ACHN (cell line): ENCODE measurements at places on chromosomes 4 and X.

- no peak for DNase-seq
Observed at GRCh38 chrX:39752815-39753214, 344.9 kb downstream of the BCOR start.

DNA sequence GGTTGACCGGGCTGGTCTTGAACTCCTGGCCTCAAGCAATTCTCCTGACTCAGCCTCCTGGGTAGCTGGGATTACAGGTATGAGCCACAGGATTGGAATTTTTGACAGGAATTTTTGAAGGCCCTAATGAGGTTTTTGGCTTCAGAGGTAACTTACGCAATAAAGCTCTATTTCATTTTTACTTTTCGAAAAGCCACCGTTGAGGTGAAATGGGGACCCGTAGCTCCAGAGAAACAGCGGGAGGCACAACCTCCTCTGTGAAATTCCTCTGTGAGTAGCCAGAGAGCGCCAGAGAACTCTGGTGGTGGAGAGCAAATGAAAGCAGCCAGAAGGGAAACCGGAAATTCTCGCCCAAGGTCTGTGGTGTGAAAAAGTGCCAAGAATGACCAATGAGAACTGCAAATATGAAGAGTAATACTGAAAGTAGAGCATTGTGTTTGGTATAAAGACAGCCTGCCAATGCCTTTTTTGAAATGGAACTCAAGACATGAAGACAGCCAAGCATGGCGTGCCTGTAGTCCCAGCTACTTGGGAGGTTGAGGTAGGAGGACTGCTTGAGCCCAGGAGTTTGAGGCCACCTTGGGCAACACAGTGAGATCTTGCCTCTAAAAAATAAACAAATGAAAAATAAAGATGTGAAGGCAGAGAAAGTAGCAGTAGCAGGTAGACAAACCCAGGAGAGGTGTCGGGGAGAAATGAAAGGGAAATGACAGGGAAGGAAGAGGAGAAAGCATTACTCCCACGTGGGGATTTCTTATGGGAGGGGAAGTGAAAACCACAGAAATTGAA is 33.0 kb upstream of the TMEM131L start:
- DNase-seq, result peak; percentile 49

DNA sequence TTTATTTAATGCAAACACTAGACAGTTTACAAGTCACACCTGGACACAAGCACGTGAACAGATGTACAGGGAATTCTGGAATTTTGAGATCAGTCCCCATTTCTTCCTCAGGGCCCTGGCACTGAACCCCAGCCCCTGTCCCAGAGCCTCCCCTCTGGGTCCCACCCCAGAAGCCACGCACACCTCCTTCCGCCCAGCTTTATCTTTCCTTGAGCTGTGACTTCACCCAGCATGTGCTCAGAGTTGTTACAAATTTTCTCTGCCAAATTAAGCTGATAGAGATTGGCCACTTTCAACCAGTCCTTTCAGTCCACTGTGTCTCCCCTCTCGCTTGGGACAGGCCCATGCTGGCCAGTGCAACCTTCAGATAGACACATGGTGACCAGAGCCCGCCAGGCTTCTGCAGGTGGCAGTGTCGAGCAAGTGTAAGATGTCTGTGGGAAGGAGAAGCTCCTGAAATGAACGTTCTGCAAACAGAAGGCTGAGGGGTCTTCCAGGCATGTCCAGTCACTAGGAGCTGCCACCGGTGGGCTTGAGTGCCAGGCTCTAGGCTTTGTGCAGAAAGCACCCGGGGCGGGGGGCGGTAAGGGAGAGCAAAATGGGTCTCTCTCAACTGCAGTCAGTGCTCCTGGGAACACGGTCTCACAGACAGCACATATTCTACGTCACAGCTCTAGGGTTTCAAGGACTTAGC is 73.3 kb downstream of the MTMR1 start:
- DNase-seq, result no peak

- no peak for DNase-seq
Observed at GRCh38 chr4:82753725-82754410, 44.7 kb downstream of the SCD5 start.

GRCh38 chrX:13647709-13648212 is 5.2 kb upstream of the TCEANC start:
- DNase-seq, result no peak

DNA sequence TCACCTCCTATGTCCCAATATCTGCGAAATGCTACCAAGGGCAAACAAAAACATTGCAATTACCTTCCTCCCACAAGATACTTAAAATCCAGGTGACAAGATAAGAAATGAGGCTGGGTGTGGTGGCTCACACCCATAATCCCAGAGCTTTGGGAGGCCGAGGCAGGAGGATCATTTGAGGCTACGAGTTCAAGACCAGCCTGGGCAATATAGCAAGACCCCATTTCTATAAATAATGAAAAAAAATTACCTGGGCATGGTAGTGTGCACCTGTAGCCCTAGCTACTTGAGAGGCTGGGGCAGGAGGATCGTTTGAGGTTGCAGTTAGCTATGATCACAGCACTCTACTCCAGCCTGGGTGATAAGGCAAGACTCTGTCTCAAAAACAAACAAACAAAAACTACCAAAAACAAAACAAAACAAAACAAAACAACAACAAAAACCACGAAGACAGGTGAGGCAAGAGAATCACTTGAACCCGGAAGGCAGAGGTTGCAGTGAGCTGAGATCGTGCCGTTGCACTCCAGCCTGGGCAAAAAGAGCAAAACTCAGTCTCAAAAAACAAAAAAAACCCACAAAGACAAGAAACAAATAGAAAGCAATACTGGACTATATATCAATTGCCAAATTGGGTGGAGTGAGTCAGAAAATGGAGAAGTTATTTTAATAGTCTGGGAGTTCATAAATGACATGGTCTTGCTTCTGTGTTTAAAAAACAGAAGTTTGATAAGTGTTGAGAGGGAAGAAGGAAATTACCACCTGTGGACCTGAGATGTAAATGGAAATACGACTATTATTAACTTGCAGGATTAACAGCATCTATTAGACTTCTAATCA is 176.5 kb downstream of the FBXW7 start:
- DNase-seq, result no peak

DNA sequence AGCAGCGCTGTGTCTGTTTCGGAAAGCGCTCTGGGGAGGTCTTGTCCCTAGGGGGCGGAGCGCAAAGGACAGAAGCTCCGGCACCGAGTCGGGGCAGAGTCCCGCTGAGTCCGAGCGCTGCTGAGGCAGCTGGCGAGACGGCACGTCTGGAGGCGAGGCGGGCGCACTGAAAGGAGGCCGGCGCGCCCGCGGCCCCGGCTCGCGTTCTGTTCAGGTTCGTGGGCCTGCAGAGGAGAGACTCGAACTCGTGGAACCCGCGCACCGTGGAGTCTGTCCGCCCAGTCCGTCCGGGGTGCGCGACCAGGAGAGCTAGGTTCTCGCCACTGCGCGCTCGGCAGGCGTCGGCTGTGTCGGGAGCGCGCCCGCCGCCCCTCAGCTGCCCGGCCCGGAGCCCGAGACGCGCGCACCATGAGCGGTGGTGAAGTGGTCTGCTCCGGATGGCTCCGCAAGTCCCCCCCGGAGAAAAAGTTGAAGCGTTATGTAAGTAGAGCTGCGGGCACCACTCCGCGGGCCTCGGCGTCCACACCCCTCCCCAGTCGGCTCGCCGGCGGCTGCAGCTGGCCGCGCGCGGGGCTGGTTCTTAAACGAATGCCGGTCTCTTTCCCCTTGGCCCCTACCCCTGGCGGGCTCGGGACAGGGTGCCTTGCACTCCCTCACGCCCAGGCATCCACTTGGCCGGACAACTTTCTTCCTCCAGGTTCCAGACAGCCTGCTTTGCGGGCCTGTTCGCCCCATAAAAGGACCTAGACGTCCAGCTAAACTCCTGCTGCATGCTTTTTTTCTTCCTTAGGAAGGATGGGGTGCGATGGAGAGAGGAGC is at the start of gene GAB1:
Gene GAB1 (plus strand): TSS at position 96 of the 819 bp plus-strand sequence. CDS start 313 bp downstream, at position 409.
- DNase-seq, result peak; percentile 71

- no peak for DNase-seq
Observed at GRCh38 chr4:15366721-15367120, 61.1 kb upstream of the C1QTNF7 start.

DNA sequence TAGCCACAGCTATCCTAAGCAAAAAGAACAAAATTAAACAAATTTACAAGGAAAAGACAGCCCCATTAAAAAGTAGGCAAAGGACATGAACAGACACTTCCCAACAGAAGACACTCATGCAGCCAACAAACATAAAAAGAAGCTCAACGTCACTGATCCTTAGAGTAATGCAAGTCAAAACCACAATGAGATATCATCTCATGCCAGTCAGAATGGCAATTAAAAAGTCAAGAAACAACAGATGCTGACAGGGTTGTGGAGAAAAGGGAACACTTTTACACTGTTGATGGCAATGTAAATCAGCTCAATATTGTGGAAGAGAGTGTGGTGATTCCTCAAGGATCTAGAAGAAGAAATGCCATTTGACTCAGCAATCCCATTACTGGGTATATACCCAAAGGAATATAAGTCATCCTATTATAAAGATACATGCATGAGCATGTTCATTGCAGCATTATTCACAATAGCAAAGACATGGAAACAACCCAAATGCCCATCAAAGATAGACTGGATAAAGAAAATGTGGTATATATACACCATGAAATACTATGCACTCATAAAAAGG is 163.0 kb upstream of the TET2 start:
- no peak for DNase-seq

- DNase-seq, result peak; percentile 13
Observed at GRCh38 chr4:124804584-124804983, 92.1 kb upstream of the ANKRD50 start.

DNA sequence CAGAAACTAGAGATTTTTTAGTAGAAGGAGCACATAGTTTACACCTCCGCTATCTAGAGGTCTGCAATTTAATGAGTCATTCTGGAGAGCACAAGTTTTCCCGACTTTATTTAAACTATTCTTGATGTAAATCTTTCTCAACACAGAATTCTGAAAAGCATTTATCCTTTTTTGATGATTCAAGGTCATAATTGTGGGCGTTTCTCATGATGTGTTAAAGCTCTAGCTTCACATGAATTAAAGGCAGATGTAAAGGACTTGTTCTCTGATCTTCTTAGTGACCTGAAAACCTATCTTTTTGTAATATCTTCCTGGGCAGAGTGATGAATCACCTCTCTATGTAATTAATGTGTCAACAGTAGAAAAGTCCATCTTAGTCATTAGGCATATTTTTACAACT is 128.8 kb downstream of the COMMD8 start:
- DNase-seq, result no peak

GRCh38 chr4:151691639-151692442 is 69.0 kb downstream of the GATB start:
- DNase-seq, result no peak
